Iris pigment epithelial cell (primary cell): ENCODE measurements at places on chromosomes 2 and 18.

DNA sequence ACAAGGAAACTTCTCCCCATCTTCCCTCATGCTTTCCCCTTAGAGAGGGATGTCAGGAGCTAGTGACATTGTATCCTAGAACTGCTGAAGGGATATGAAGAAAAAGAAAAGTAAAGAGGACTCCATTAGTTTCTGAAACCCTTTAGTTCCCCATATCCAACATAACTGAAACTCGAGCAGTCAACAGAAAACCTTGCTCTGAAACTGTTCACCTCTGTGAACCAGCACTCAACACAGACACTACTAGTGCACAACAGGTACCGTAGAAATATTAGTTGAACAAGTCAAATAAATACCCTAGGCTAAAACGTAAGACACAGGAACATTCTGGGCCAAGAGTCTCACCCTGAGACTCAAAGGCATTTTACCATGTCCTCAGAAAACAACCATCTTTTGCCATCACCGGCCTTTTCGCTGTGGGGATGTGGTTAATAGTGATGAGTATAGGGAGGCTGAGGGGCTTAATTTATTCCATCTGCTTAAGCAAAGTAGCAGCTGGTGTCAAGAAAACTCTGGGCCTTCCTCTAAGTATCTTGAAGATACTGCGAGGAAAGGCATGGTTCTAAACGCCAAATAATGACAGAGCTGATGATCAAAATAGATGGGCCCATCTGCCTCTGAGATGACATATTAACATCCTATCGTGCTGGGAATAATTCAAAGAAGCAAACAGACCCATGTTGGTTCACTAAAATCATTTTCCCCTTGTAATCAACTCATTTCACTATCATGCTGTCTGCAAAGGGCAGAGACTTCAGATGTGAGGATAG lies 156.8 kb downstream of the STK39 start:
- DNase-seq: no peak

- peak; percentile 51 for DNase-seq
Observed at GRCh38 chr2:55010915-55011314, 39.3 kb downstream of the RTN4 start.

DNA sequence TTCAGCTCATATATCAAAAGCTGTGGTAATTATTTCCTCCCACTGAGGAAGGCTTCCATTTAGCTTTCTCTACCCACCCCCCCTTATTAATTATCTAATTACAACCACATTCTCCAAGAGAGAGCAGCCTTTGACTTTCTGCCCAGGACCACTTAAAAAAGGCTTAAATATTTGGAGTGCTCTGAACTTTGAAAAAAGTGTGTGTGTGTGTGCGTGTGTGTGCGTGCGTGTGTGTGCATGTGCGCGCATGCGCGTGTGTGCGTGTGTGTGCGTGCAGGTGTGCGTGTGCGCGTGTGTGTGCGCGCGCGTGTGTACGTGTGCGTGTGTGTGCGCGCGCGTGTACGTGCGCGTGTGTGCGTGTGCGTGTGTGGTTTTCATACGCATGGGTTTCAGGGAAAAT lies 57.8 kb downstream of the TWIST2 start:
- DNase-seq: no peak

DNA sequence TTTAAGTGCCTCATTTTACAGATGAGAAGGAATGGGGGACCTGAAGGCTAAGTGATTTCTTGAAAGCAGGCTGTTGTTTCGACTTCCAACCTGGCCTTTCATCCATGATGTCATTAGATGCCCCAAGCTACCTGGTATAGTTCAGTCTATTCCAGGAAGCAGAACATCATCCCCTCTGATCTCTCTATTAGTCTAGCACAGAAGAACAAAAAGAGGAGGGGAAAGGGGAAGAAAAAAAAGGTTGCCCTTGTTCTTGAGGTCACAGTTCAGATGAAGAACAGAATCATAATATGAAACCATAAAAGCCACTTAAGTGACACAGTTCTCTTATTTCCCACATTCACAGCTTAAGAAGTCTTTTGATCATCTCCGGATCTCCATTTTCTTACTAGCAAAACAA lies 386.2 kb upstream of the HNRNPA3 start:
- DNase-seq: no peak

DNA sequence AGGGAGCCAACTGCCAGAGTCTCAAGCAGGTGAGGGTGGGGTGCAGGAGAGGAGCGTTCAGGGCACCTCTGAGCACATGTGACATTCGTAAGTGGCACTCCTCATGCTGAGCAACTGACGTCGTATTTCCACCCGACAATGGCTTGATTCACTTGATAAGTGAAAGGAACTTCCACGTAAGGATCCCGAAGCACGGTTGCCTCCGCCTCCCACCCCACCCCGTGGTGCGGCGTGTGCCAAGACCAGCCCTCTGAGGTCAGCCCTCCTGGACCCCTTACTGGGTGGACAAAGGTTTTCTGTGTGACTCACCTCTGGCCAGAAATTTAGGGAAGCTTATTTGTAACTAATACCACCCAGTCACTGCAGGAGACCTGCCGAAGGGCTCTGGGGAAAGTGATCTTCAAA lies 59.9 kb downstream of the AGAP1 start:
- DNase-seq: no peak

GRCh38 chr2:226910384-226910783 lies 74.5 kb downstream of the RHBDD1 start:
- DNase-seq: no peak

DNA sequence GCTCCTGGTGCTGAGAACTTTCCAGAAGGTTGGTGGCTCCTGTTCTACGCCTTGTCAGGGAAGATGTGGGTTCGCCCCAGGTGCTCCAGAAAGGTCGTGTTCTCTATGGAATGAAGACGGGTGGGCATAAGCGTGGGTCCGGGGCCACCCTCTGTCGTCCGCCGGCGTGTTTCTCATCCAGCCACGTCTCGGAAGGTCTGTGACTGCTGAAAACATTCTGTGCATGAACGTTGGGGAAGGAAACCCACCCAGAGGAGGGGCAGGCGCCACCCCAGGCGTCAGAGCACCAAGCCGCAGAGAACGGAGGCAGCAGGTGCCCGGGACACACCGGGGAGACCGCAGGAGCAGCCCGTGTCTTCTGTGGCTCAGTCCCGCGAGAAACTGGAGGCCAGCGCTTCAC lies 118.2 kb downstream of the RTP5 start:
- no peak for DNase-seq

DNA sequence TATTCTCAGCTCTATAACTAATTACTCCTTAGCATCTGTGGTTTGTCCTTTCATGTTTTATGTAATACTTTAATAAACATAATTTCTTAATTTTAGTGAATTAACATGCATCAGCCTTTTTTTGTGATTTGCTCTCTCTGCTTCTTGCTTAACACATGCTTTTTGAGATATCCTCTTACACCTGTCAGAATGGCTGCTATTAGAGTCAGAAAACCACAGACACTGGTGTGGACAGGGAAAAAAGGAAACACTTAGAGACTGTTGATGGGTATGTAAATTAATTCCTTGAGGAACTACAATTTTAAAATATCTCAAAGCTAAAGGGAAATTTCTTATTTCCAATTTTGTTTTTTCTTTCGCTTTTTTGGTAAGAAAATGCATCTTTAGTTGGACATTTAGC lies 549.0 kb downstream of the ZNF804A start:
- no peak for DNase-seq

GRCh38 chr2:240725671-240726070 lies 34.0 kb downstream of the AQP12A start:
- no peak for DNase-seq

- no peak for DNase-seq
Observed at GRCh38 chr18:34838669-34839068, 128.6 kb downstream of the DTNA start.

DNA sequence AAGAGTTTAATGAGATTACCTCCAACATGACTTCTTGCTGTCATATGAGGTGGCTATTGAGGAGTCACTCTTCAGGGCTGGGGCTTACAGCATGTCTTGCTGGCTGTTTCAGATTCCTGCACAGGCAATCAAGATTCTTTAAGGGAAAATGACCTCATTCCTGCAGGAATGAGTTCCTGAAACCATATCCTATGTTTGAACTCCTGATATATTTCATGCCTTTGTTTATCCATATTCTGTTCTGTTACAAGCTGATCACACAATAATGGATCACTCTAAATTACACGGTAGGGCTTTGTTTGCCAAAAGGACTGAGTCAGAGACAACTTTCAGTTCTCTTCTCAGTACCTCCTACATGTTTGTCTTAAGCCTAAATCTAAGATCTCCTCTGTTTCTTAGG lies 879.8 kb upstream of the PIK3C3 start:
- peak; percentile 80 for DNase-seq

DNA sequence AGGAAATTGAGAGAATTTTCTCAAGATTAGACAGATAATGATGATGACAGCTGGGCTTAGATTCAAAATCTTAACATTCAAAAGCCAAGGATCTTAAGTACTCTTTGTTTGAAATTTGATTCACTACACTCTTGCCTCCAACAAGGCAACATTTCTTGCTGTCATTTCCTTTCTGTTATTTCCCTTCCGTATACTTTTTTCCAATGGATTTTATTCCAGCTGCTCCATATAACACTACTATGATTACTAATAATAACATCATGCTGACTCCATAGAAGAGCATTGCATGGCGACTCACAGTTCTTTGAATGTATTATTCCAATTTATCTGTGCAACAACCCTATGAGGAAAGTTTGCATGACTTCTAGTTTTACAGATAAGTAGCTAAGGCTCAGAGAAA lies 33.9 kb upstream of the CCDC102B start:
- DNase-seq: peak; percentile 47

GRCh38 chr2:148899638-148900318 lies 24.8 kb downstream of the KIF5C start:
- DNase-seq: no peak

- peak; percentile 78 for DNase-seq
Observed at GRCh38 chr2:62760555-62760954, 55.0 kb downstream of the EHBP1 start.

DNA sequence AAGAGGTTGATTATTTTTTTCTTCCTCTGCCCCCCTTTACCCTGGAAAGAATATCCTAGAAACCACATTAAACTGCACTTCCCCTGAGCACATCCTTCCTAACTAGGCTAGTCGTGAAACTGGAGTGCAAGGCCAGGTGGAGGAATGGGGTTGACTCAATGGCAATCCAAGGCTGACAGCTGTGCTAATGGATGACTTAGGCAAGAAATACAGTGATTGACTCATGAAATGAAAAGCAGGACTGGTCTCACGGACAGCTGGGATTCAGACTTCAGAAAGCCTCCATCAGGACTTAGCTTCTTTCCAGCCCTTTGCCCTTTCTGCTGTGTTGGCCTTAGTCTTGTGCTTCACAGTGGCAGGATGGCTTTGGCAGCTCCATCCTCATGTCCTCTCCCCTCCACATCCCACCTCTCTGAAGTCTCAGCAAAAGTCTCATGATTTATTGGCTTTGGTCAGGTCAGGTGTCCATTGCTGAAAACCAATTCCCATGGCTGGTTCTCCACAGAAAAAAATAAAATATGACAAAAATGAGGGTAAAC lies 33.8 kb downstream of the INSIG2 start:
- DNase-seq: no peak

- no peak for DNase-seq
Observed at GRCh38 chr2:188766471-188766856, 207.7 kb upstream of the COL3A1 start.

DNA sequence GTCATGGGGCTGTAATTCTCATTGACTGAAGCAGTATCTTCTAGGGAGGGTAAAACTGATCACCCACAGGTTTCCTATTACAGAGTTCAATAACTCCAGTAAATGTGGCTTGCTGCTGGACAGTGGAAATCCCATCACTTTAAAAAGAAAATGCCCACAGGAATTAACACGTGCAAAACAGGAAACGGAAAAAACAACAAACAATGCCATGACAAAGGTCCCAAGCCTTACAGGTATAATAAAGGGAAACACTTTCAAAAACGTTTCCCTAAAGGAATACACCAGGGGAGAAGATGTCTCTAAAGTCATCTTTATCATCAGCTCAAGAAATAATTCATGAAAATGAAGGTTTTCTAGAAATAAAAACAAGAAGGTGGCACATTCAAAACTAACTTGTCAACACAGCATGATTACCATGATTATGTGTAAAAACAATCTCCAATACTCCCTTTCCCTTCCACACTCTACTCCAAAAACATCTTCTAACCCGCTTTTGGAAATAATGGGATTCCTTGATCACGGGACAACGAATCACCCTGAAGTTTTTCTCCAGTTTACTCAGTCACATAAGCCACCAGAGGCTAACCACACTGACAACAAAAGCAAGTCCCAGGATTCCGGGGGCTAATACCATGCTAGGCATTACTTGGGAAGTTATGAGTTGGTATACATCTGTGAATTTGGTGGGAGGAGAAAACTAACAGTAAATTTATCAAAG lies 167.9 kb downstream of the TCF4 start:
- no peak for DNase-seq

DNA sequence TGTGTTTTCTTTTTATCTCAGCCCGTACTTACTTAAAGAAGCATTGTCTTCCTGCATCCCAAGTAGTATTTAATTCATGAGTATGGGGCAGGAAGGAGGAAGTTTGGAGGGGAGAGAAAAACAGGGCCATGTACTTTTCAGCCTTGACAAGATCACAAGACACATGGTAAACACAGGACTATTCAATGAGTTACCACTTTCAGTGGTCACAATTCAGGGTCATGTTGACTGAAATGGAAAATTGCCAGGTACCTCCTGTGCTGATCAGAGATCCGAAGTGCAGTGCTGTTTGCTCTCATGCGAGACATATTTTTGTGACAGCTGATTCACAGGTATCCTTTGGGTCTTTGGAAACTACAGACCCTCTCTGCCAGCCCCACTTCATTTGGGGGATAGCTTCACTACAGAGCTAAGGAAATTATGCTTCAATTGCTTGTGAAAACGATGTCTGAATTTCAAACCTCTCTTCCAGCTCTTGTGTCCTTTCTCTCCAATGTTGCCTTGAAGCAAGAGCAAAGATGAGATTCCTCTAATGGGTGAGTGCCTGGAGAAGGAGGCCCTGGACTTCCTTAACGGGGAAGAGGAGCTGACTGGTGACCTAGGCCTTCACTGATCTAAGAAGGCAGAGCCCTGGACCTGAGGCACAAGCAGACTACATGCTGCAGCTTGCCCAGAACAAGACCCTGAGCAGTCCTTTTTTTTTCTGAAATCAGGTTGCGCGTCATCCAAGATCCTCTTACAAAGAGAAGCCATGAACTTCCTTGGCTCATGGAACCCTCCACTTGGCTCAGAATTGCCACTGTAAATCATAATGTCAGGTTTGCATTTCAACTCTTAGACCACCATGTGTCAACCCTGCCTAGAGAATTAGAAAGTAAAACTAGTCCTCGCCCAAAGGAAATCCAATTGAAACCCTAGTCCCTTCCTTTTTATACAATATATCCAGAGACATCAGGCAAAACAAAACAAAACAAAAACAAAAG lies 44.1 kb downstream of the EVA1A start:
- DNase-seq: no peak

- DNase-seq: no peak
Observed at GRCh38 chr2:1784986-1785617, 40.8 kb upstream of the PXDN start.

DNA sequence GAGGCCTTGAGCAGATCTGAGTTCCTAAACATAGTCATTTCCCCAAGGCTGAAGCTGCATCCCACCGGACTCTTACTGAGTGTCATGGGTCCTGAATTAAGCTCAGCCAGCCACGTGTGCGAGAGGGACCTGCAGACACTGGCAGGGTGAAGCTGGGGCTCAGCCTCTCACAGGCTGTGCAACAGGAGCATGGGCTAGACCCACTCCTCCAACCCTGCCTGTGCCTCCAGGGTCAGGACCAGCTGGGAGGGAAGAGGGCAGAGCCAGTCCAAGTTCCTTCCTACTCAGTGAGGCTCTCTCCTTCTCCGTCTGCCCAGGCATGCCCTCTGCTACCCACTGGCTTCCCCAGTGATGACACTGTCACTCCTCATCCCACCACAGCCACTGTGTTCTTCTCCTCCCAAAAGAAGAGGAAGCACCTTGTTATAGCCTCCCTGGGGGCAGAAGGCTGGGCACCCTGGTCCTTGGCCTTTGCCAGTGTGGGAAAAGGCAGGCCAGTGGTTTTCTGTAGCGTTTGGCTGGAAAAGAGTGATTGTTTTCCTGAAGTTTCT lies 78.9 kb downstream of the KCNF1 start:
- DNase-seq: no peak
